ENCODE measurements at places on chromosomes 16 and 17.

DNA sequence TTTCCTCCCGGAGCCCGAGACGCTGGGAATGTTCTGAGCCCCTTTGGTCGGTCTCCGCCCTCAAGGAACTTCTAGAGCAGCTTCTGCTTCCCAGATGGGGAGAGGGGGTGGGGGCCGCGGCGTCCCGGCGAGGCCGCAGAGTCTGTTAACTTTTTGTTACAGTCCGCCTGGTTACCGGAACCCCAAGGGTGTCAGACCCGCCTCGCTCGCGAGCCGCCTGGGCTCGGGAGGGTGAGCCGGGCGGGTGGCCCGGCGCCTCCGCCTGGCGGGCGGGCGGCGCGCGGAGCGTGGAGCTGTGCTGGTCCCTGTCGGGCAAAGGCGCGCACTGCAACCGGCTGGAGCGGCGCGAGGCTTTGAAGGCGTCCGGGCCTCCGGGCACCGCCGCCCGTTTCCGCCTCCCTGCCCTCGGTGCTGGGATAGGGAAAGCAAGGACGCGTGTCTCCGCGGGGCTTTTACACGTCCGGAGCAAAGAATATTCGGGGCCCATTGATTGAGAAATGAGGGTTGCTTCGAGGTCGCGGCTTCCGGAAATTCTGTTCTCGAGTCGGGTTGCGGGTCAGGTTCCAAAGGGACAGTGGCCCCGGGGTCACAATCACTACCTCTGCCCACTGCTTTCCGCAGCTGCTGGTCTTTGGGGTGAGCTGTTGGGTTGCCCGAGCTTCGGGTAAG lies 1.7 kb downstream of the HS3ST3B1 start:
- H3K4me3 ChIP-seq, result peak overlapping the region; percentile 96
- peaks cover 17% of the 10 kb centered on the region for H3K27me3 ChIP-seq
- peak overlapping the region; percentile 97 for H3K27ac ChIP-seq
- H3K36me3 ChIP-seq, result no peaks in the 10 kb centered on the region

GRCh38 chr16:74691093-74691855 lies 9.4 kb downstream of the MLKL start:
- no peaks in the 10 kb centered on the region for H3K27me3 ChIP-seq
- H3K27ac ChIP-seq, result no peak overlapping the region
- H3K4me3 ChIP-seq, result no peak overlapping the region
- no peak for DNase-seq
- H3K36me3 ChIP-seq, result peaks cover 87% of the 10 kb centered on the region
- peaks cover 20% of the 10 kb centered on the region for H3K4me1 ChIP-seq

GRCh38 chr17:72301887-72302286 lies 181.1 kb downstream of the SOX9 start:
- H3K27me3 ChIP-seq, result no peaks in the 10 kb centered on the region
- no peak for DNase-seq
- no peak overlapping the region for H3K27ac ChIP-seq
- no peaks in the 10 kb centered on the region for H3K4me1 ChIP-seq

DNA sequence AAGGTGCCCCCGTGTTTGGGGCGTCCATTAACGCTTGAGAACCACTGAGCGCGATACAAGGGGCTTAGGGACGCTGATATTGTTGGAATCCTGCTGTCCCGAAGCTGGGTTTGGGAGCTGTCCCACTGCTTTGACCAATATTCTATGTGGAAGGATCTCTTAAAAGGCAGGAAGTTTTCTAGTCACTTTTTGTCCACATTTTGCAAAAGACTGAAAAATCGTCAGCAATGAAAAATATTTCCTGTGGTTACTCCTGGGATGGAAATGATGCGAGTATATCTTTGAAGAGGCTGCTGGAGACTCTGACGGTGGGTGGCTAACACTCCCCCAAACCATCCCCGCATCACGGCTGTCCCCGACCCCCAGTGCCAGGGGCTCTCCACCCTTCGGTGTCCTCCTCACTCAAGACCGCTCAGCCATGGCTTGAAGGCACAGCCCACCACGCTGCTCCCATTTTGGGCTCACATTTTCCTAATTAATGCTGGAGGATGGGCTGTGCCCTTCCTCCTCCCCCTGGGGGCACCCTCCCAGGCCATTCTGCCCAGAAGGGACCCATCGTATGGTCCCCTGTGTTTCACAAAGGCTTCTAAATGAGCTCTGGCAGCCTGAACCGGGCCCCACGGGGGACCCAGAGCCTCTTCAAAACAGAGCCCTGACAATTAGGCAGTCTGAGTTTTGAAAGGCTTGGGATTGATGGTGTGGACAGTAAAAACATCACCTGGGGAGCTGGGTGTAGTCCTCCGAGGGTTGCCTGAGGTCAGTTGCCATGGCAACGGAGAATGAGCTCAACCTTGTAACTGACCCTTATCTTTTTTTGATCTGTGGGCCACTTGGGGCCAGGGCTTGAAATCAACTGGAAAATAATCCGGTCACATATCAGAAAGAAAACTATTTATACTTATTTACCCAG lies 158.6 kb downstream of the C16orf78 start:
- H3K4me3 ChIP-seq, result no peak overlapping the region
- no peaks in the 10 kb centered on the region for H3K27me3 ChIP-seq
- DNase-seq, result no peak
- peaks cover 10% of the 10 kb centered on the region for H3K4me1 ChIP-seq
- no peaks in the 10 kb centered on the region for H3K36me3 ChIP-seq

- H3K4me1 ChIP-seq, result no peaks in the 10 kb centered on the region
- H3K27me3 ChIP-seq, result peaks cover 18% of the 10 kb centered on the region
- H3K36me3 ChIP-seq, result no peaks in the 10 kb centered on the region
- no peak overlapping the region for H3K4me3 ChIP-seq
- no peak for DNase-seq
- H3K27ac ChIP-seq, result no peak overlapping the region
These were observed 19.7 kb downstream of the TEKT3 start for GRCh38 chr17:15321556-15322251.

DNA sequence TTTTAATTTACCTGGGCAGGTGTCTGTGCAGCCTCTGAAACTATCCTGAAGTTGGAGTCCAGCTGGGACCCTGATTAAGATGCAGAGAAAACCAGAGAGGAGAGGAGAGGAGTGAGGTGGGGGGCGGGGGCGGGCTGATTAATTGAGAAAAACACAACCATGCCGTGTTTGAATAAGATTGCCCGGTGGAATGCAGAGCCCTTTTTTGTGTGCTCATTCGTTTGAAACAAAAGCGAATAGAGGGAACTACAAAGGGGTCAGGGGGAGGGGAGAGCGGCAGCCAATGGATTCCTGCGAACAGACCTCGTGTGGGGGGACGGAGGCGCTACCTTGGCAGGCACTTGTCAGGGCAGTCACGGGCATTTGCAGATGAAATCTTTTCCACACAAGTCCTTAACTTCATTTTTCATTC lies 355.8 kb downstream of the SOX9 start:
- DNase-seq, result no peak
- no peaks in the 10 kb centered on the region for H3K36me3 ChIP-seq
- no peak overlapping the region for H3K4me3 ChIP-seq
- no peak overlapping the region for H3K27ac ChIP-seq
- H3K27me3 ChIP-seq, result peaks cover 46% of the 10 kb centered on the region

All from naive thymus-derived CD8-positive, alpha-beta T cell (primary cell).